ENCODE measurements at places on chromosomes 11 and 22.

DNA sequence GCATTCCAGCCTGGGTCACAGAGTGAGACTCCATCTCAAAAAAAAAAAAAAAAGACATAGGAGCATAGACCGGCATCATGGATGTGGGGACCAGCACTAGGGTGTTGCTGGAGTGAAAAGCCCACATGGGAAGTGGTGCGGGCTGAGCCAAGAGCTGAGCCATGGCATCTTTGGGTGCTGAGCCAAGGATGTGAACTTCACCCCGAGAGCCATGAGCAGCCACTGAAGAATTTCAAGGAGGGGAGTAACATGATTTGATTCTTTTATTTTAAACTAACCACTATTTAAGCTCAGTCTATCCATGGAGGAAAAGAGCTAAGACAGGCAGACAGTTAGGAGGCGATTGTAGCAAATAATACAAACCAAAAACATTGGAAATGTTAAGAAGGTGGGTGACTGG is 57.4 kb downstream of the AHNAK start:
- no peak for DNase-seq

GRCh38 chr11:117239295-117239694 is 6.8 kb downstream of the RNF214 start:
- no peak for DNase-seq

DNA sequence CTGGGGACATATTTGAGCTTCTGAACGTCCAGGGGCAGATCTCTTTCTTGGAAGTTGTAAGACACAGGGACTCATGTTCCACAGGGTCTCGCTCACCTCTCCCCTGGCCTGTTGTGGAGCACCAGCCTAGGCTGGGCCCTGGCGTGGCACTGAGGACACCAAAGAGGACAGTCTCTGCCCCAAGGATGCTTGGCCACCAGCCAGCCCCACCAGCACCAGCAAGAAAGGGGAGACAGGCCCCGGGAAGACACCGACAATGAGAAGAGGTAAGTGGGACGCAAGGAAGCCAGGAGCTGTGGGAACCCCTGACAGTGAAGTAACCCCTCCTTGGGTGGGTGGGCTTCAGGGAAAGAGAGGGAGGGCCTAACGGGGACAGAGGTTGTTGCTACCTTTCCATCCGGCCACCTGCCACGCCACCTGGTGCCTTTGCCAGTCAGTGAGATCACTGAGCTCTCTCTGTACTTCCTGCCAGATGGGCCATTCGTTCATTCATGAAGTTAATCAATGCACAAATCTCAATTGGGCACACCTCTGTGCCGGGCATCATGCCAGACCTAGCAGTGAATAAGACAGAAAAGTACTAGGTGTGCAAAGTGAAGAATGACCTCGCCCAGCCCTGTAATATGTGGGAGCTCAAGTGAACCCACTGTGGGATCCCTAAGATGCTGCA is 11.1 kb downstream of the APOL5 start:
- DNase-seq, result no peak

- no peak for DNase-seq
Measured at GRCh38 chr22:46201059-46201757, 48.9 kb downstream of the CDPF1 start.

GRCh38 chr11:62830904-62831519 is 839 bp downstream of the STX5 start:
- peak; percentile 25 for DNase-seq

DNA sequence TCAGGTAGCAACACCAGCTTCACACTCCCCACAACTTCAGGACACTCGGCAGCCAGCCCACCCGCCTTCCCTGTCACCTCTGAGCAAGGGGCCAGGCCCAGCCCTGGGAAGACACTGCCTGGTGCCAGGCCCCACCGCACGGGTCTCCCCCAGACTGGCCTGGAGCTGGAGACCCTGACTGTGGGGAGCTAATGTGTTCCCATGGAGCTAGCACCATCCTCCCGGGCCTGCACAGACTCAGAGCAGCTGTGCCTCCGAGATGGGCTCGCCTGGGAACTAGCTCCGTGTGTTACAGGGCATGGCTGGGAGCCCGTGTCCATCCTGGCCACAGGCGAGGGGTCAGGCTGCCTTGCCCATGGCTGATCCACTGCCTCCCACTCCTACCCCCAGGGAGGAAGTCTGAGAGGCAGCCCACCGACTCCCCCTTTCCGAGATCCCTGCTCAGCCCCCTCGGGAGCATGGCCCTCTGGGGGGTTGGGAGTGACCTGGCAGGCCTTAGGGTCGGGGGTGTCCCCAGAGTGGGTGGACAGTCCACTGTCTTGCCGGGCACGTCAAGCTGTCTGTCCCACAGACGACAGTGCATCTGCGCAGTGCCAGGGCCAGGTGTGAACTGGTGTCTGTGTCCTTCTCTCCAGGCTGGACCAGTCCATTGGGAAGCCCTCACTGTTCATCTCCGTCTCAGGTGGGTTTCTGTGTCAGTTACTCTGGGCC is 76.7 kb upstream of the KCNQ1OT1 start:
- peak; percentile 14 for DNase-seq

- no peak for DNase-seq
Measured at GRCh38 chr22:47673557-47673956, 911.1 kb downstream of the TBC1D22A start.

- DNase-seq, result no peak
Measured at GRCh38 chr11:27696115-27696514, 4.1 kb downstream of the BDNF start.

DNA sequence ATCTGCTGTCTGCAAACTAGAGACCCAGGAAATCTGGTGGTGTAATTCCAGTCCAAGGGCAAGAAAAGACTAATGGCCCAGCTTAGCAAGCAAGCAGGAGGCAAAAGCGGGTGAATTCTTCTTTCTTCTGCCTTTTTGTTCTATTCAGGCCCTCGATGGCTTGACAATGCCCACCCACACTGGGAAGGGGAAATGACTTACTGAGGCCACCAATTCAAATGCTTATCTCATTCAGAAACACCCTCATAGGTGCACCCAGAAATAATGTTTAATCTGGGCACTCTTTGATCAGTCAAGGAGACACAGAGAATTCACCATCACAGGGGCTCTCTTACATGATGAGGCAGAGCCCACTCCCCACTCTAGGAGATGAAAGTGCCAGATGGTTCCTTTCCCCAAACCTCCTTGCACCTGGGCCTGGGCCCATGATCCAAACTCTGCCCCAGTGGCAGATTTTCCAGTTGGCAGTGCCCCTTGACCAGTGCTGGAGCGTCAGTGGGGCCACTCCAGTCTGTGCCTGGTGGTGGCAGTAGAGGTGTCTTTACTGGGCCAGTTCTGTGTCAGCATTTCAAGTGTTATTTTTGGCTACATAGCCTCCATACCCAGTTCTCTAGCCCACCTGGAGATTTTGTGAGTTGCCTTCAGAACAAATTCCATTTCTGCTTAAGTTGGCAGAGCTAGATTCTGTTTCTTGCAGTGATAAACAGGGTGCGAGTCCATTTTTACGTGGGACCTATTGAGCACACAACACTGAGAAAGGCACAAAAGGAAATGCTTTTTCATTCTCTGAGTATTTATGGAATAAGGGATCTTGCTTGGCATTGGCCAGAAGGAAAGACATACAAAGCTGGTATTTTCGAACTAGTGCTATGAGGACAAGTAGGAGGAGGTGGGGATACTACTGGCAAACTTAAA is 7.5 kb downstream of the ELMOD1 start:
- no peak for DNase-seq

DNA sequence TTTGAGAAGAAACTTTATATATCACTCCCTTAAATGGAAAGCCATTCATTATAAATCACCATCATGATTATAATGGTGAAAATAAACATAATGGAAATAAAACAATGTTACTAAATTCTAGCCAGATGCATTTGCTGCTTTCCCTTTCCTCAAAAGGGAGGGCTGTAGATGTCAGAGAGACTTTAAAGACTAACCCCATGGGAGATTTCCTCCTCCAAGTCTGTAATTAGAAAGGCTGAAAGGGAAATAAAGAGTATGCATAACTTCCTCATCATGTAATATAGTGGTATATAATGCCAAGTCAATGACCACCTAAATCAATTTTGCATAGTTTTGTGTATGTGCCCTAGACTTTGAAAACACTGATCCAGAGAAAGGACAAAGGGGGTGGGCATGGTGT is 6.4 kb downstream of the CD6 start:
- DNase-seq, result no peak

GRCh38 chr11:41031551-41032060 is 427.8 kb downstream of the LRRC4C start:
- no peak for DNase-seq

DNA sequence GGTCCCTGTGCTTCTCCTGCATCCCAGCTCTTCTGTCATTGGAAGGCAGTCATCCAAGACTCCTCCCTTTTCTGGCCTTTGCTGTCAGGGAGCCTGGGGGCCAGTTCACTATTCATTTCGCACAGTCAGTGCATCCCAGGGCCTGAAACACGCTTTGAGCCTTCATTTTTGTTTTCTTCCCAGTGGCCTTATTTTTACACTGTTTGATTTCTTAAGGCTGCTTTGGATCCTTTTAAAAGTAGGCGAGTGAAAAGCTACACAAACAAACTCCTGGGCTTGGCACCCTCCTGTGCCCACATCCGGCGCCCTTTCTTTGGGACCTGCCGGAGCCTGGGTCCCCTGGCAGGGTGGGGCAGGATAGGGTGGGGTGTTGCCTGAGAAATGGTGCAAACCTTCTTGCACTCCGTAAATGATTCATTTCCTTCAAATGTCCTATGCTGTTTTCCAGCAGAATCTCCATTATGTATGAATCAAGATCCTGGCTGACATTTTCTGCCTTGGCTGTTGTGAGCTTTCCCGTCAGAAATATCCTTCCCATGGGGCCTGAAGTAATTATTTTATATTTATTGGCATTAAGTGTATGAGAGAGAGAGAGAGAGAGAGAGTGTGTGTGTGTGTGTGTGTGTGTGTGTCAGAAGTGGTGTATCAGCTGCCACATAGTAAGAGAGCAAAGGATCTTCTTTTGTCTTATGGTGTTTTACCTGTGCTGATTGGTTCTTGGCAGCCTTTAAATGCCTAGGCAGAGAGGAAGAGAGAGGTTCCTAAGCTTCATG is 45.6 kb downstream of the BCR start:
- peak; percentile 70 for DNase-seq

DNA sequence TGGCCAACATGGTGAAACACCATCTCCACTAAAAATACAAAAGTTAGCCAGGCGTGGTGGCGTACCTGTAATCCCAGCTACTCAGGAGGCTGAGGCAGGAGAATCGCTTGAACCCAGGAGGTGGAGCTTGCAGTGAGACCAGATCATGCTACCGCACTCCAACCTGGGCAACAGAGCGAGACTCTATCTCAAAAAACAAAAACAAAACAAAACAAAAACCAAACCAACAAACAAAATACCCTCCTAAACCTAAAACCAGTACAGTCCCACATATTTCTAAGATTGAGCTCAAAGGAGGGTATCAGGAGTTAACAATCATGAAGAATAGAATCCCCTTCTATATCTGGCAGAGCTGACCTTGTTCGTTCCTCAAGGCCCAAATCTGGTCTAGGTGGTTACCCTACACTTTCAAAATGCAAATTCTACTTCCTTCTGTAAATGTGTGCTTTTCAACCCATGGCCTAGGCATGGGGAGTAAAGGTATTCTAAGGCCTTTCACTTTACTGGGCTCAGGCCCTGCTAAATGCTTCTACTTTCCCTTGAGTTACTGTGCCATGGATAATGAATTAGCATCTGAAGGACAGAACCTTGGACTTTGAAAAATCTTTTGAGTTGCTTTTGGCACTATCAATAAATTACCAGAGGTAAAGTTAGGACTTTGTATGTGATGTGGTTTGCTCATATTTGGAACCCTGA is 10.4 kb upstream of the PPP2R1B start:
- no peak for DNase-seq

GRCh38 chr11:34665077-34665835 is 44.4 kb downstream of the EHF start:
- DNase-seq, result no peak

- no peak for DNase-seq
Measured at GRCh38 chr11:57798905-57799559, 37.4 kb downstream of the CTNND1 start.

DNA sequence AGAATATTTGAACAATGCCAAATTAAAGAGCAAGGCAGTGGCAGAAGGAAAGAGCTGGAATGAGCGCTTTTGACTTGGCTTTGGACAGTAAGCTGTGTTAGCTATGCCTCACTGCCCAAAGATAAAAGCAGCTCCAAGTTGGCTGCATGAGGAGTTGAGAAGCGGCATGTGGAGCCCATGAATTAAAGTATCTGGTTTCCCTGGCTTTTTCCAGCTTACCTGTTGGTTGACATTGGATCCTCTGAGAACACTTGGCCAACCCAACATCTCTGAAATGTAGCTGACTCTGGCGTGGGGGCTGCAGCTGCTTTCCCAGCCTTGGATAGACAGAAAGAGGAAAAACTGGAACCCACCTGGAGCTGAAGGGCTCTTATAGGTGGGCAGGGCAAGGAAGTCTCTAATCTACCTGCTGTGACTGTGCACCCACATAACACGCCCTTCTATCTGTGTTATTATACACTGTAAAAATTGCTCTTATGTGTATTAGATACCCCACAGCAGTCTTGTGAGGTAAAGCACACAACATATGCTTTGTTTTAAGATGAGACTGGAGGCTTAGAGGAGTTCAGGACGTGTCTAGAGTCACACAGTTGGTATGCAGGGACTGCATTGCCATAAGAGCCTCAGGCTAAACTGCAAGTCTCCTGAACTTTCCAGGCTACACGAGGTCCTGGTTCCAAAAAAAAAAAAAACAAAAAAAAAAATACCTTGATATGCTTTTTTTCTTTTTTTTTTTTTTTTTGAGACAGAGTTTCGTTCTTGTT is 5.8 kb downstream of the UBASH3B start:
- no peak for DNase-seq

- no peak for DNase-seq
Measured at GRCh38 chr22:37545703-37546436, 14.4 kb upstream of the CDC42EP1 start.

GRCh38 chr11:117878314-117878938 is 2.0 kb upstream of the FXYD6 start:
- DNase-seq, result no peak

DNA sequence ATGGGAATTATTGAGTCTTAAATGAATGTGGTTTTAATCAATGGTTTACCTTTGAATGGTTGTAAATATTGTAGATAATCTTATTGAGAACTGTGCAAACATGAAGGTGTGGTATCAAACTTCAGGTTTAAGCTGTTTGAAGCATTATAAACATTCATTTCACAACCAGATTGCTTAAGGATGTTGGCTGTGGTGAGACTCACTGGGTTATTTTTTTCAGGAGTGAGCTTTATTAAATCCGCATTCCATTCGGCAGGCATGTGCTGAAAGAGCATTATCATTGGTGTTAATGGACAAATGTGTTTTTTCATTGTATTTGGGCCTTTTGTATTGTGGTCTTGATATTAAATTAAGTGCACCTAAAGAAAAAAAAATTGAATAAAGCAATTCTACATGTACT is 9.7 kb downstream of the MMP3 start:
- DNase-seq, result no peak

Data from activated CD4-positive, alpha-beta memory T cell treated with anti-CD3 and anti-CD28 coated beads, Interleukin-2, amount 10 ng/mL, durations not matched to agents 7 days and 5 days (primary cell).